ENCODE measurements at places on chromosomes 2 and 18.

- DNase-seq = no peak
These were observed 41.1 kb downstream of the COBLL1 start for GRCh38 chr2:164800572-164800971.

- DNase-seq = no peak
These were observed 213.6 kb upstream of the FAM98A start for GRCh38 chr2:33812707-33813106.

DNA sequence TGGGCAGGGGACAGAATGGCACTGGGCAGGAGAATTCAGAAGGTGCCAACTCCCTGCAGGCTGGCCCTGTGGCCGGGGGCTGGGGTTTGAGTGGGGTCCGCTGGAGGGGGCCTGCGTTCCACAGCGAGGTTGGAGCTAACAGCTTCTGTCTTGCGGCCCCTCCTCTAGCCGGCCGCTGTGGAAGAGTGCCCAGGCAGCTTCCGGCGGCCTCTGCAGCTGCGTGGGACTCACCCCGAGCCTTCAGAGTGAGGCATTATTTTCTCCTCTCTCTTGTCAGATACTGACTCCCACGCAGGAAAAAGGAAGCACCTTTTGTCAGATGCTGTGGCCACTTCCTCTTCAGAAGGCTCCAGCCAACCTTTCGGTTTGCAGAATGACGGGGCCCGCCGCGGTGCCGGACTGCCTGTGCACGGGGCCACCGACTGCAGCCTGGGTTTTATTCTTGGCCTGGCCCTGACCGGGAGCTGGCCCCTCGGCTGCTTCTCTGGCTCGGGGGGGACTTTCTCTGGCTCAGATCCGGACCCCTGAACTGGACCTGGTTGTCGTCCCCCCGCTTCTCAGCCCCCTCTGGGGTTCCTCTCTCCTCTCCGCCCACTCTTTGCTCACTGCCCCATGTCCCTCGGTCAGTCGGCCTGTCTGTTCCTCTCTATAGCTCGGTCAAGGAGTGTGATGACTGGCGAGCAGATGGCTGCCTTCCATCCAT, 40.1 kb downstream of the ARHGAP25 start:
- no peak for DNase-seq

GRCh38 chr2:25951071-25951547, 31.2 kb downstream of the KIF3C start:
- DNase-seq = peak; percentile 54

DNA sequence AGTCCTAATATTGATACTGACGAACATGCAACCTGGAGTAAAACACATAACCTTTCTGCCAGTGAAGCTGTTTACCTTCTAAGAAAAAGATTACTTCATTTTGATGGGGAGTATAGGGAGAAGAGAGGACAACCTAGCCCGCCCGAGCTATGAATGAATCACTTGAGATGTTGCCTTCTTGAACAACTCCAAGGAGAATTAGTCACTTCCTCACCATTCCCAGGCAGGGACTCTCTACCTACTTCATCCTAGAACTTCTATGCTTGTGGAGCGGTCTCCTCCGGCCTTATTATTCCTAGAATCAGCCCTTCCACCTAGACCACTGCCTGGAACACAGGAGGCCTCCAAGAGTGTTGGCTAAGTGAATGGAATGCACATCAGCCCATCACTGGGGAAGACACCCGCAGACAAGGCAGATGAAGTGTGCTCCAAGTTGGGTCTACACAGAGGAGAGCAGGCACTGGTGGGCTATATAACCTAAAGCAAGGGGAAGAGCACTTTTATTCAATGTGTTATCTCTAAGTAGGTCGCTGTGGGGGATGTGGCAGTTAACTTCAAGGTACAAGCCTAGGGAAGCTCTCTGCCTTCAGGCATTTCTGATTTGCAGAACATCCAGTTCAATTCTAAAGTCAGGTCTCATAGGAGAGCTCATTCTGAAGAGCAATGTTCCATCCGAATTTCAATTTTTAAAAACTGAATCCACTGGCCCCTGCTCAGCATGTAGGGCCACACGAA, 57.4 kb downstream of the STK39 start:
- no peak for DNase-seq

DNA sequence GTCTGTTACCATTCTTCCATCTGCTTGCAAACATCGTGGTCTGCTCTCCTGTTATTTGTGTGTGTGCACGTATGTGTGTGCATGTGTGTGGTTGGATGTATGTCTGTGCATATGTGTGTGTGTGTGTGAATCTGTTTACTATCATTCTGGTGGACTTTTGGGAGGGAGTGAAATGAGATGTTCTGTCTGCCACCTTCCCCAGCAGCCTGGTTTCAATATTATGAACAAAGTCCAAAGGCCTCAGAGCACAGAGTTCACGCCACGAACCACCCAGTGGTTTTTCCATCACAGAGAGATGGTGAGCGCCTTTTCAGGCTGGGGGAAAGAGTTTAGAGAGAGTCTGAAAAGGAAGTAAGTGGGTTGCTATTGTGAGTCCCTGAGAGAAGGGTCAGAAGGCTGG, 67.1 kb upstream of the YWHAQ start:
- no peak for DNase-seq

- no peak for DNase-seq
These were observed 33.5 kb downstream of the CENPO start for GRCh38 chr2:24826773-24827145.

- DNase-seq = no peak
These were observed 18.4 kb upstream of the GMCL1 start for GRCh38 chr2:69811018-69811417.

DNA sequence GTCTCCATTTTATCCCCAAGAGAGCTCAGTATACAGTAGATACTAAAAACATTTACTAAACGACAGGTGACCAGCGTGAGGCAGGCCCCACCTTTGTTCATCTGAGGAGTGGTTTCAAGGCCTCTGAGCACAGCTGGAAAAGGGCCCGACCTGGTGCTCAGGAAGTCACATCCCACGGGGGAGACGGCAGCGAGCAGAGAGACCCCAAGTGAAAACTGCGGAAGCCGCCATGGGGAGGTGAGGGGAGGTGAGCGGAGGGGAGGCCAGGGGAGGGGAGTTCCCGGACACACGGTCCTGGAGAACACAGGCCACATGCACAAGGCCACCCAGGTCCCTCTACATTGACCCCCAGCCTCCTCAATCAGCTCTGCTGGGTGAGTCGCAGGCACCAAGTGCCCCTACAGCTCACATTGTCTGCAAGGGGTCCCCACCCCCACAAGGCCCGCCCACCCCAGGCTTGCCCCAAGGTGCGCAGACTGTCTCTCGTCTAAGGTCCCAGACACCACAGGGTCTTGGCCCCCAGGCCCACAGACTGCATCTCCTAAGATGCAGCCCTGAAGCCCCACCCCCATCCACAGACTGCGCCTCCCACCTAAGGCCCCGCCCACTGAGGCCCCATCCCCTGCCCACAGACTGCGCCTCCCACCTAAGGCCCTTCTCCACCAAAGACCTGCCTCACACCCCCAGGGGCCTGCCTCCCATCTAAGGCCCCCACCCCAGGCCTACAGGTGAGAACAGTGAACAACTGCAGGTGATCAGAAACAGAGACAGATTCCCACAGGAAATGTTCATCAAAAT, 19.1 kb downstream of the PARD6G start:
- no peak for DNase-seq

GRCh38 chr18:40875101-40875615, 1079.9 kb upstream of the PIK3C3 start:
- no peak for DNase-seq

DNA sequence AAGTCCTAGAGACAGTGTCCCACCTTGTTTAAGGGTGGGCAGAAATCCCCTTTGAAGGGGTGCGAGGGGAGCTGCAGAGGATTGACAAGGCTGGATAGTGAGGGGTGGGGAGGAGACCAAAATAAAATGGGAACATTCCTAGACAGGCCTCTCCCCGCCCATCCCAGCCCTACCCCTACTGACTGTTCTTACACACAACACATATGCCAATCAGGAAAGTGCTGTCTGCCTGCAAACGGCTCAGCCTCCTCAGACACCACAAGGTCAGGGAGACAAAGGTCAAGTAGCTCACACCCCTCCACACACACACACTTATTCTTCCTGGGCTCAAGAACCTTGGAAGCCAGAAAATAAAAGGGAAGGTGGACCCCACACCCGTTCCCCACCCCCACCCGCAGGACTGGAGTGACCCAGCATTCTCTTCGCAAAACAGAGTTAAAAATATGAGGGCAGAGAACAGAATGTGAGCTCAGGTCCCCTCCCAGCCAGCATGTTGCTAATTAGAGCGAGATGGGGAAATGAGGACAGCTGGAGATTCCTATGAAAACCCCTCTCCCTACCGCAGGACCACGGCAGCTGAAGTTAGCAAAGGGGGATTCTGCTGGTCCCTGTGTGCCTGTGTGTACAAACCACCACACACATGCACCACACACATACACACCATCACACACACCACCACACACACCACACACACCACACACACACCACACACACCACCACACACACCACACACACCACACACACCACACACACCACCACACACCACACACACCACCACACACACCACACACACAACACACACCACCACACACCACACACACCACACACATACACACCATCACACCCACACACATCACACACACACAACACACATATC, 197.8 kb downstream of the TNS1 start:
- DNase-seq = no peak

- no peak for DNase-seq
These were observed 303.4 kb downstream of the IRS1 start for GRCh38 chr2:226496273-226496550.

- DNase-seq = no peak
These were observed 282.5 kb downstream of the SLC8A1 start for GRCh38 chr2:40169430-40169829.

GRCh38 chr2:169963786-169964185, 136.5 kb downstream of the UBR3 start:
- no peak for DNase-seq

DNA sequence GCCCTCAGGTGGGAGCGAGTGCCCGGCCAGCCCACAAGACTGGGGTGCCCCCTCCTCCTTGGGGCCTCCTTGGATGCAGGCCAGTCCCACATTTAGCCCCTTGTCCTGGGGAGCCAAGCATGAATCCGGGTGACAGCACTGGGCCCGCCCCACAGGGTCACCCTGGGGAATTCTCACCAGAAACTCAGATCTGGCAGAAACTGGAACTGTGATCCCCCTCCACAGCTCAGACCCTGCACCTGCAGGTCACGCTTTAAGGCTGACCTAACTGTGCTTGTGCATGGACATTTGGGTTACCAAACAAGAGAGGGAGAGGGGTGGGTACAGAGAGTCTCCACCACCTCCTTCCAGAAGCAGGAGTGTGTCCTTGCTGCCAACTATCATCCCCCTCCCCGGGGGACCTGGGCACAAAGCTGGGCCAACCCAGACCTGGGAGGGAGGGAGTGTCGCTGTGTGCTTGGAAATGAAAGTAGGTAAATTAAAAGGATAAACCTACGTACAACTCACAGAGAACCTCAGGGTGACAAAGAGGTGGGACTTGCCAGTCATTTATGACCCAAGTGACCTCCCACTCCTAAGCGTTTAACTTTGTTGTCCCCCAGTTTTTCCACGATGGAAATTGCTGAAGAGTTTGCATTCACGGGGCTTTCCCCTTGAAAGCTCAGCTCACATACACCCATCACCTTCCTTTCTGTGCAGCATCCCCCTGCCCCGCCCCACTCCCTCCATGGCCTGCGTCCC, 9.1 kb downstream of the ITM2C start:
- DNase-seq = no peak

GRCh38 chr2:119405151-119405550, 26.5 kb upstream of the TMEM37 start:
- no peak for DNase-seq

DNA sequence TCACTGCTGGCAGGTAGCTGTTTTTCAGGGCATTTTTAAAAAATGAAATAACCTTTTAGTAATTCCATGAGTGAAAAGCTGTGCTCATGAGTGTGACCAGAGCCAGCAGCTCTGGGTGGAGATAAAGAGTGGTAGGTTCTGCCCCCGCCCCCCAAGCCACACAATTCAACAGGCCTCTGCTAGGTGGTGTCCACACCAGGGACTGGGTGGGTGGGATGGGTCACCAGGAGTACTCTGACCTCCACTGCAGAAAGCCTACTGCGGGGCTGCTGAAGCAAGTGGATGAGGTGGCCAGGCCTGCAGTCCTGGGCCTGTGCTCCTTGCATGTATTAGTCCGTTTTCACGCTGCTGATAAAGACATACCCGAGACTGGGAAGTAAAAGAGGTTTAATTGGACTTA, 15.3 kb downstream of the PARD6G start:
- DNase-seq = no peak

DNA sequence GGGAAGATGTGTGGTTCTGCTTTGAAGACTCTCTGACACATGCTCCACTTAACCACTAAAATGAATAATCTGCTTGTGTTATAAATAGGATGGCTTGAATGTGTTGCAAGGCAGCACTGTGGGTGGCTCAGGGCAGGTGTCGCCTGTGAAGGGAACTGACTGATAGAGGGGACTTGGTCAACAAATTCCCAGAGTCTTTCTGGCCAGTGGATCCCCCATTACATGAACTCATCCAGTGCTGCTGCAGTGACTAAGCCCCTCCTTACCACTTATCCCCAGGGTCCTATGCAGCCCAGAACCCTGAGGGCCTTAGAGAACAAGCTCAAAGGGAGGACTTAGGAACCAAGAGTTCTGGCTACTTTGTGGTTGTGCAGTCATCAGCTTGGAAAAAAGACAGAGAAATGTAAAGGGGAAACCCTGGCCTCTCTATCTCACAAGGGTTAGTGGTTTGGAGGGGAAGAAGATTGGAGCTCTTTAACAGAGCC, 226.2 kb upstream of the TNP1 start:
- DNase-seq = no peak

DNA sequence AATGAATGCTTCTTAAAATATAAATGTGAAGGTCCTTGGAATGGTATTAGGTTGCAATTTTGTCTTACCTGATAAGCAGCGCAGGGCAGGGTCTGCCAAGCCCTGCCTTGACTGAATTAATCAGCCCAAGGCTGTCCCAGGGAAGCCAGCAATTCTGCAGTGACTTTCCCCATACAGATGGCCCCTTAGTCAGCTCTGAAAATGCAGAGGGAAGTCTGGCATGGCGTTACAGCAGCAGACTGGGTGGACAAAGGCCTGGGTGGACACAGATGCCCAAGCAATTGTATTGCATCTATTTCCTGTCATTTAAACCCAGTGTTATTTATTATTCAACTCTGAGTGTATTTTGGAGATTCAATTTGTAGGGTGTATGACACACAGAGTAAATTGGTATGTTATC, 56.6 kb upstream of the NOL4 start:
- no peak for DNase-seq

DNA sequence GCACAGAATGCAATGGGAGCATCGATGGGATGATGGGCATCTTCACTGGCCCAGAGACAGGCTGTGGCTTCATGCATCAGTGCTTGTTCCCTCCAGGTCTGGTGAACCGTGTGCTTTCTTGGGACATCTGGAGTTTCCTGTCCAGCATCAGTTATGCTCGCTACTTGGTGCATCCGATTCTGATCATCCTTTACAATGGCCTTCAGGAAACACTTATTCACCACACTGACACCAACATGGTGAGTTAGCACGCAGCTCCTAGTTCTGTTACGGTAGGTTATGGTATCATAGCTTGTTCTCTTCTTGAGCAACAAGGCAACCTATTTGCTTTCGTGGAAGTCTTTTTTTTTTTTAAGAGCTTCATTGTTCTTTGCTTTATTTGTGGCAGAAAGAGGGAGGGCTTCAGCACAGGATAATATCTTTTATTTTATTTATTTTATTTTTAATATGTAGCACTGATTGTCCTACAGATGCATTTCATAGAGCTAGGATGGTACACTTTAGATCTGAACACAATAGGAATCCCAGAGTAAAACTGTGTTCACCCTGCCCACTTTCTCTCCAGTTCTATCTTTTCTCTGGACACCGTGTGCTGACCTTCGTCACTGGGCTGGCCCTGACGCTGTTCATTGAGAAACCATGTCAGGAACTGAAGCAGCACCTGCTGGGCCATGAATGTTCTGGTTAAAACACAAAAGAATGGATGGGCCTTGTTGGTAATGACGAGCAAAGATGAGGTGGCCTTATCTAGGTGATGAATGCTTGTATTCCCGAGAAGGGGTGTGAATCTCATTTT, 71.2 kb upstream of the SEC11C start:
- no peak for DNase-seq

Data from stimulated activated CD8-positive, alpha-beta memory T cell treated with anti-CD3 and anti-CD28 coated beads, Interleukin-2, amount 100 ng/mL, for 1 hour (primary cell).